Femur (tissue), 1 donor: ENCODE measurements at places on chromosomes 13 and 19.

- DNase-seq: peak; percentile 88
Observed at GRCh38 chr19:42108527-42109389, 23.5 kb downstream of the POU2F2 start.

DNA sequence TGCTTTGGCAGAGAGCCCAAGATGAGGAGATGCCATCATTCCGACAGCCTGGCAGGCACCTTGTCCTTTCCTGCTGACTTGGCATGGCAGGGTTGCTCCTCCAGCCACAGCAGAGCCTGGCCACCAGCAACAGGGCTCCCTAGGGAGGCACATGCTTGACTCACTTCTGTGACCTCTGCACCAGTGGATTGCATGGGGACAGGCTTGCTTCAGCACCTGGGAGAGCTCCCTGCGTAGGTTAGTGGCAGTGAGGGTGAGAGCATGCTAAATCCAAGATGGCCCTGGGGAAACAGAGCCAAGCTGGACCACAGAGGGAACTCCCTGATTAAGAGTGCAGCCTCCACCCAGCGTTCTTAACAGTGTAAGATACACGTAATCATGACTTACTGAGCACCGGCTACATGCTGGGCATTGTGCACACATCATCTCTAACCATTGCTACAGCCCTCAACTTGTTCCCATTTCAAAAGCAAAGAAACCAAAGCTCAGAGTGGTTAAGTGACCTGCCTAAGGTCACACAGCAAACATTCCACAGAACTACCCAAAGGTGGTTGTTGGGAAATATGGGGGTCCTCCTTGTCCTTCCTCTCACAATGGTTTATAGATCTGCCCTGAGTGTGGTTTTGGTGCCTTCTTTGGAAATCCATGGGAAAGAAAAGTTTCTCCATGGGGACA, 116.6 kb upstream of the UQCRFS1 start:
- peak; percentile 44 for DNase-seq

DNA sequence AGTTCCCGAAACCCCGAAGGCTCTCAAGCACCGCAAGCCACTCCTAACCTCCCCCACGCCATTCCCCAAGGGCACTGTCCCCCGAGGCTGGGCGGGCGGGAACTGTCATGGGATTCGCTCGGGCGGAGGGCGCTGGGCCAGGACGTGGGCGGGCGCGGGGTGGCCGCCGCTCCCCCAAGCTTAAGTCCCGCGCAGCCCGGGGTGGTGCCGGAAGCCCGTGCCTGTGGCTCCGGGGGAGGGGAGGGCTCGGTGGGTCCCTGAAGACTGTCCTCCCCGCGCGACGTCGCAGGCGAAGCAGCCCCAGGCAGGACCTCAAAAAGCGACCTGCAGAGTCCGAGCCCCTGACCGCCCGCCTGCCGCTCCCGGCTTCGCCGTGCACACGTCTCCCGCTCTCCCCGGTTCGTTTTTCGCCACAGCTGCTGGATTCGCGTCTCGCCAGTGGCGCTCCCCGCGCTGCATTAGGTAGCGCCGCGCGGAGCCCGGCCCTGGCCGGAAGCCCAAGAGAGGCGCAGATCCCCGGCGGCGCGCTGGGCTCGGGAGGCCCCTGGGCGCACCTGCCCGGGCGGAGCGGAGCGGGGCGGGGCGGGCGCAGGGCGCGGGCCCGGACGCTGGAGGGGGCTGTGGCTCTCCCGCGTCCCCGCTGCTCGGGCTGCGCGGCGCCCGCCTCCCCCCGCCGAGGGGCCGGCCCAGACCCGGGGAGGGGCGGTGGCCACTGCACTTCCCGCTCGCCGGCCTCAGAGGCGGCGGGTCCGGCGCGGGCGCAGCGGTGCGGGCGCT, at the start of gene FARP1:
Gene FARP1 (plus strand): TSS at position 715 of the 777 bp plus-strand sequence. CDS start 70,149 bp downstream, outside the sequence.
- DNase-seq: peak; percentile 86

DNA sequence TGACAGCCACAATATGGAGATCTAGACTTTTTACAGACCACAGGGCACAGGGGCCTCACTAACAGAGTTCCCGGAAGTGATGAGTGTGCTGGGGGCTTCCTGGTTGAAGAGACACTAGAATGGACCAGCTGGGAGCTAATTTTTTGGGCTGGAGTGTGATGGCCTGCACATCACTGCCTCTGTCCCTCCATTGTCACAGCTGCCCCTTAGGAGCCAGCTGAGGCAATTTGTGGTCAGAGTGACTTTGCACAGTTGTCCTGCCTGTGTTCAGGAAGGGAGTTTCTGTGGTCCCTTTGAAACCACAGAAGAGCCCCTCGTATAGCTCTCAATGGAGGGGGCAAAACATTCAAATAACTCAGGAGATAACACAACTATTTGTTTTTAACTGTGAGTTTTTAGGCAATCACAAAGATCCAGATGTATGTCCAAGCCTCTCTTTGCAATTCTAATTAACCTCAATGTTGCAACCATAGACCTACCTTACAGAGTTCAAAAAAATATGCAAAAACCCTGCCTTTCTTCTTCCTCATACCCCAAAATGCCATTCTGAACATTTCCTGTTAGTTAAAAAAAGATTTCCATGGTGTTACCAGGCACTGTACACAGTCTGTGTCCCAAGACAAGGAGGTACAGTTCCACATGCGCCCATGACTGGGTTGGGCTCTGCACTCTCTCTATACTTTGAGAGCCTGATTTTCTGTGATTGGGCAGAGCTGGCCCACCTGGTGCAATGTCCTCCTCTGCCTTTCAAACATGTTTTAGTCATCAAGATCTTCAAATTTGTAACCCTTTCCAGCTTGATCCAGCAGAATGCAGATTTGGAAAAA, 2.4 kb downstream of the ALOX5AP start:
- no peak for DNase-seq

DNA sequence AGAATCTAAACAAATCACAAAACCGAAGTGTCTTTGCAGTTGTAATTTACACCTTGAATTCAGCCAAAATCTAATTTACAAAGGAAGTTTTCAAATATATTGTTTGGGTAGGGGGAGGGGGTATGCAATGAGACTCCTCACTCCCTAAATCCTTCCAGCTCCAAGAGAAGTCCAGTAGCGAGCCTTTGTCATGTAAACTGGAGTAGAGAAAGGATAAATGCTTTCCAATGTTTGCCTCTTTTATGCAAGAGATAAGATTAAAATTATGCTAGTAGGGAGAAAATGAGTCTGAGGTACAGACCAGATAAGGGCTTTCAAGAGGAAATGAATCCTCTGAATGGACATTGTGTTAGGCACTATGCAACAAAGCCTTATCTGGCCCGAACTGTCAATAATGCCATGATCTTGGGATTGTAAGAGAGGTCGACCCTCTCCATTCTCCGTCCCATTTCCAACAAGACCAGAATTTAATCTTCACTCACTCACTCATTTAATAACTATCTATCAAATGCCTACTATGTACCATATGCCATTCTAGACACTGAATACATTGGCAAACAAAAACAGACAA, 199.2 kb downstream of the LACC1 start:
- DNase-seq: no peak

GRCh38 chr13:79711631-79712030, 230.7 kb downstream of the NDFIP2 start:
- no peak for DNase-seq

DNA sequence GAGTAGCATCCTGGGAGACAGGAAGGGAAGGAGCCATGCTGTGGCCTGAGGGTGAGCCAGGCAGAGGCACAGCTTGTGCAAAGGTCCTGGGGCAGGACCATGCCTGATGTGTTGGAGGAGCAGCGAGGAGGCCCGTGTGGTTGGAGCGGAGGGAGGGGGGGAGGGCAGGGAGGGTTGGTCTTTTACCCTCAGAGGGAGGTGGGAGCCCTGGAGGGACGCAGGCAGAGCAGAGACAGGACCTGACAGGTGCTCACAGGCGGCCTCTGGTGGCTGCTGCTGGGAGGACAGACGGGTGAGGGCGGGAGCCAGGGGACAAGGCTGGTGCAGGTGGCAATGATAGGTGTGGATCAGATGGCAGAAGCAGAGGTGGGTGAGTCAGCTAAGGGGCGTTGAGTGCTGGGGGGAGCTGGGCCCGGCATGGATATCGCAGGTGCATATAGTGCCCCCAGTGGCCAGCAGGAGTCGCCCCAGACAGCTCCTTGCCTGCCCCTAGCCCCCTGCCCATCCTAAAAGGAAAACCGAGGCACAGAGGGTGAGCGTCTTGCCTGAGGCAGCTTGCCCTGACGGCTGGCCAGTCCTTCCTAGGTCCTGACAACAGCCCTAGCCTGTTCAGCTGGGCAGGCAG, 9.8 kb upstream of the GNA15 start:
- peak; percentile 56 for DNase-seq

DNA sequence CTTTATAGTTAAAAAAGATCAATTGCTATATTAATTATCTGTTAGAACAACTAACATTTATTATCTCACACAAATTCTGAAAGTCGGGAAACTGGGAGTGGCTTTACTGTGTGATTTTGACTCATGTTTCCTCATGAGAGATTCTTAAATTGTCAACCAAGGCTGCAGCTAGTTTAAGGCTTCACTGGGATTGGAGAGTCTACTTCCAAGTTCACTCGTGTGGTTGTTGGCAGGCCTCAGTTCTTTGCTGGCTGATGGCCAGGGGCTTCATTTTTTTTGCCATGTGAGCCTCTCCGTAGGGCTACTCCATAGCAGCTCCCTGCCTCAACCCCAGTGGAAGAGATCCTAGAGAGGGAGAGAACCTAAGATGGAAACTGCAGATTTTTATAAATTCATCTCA, 24.5 kb upstream of the LPAR6 start:
- peak; percentile 59 for DNase-seq

GRCh38 chr19:8020681-8021080, 15.2 kb upstream of the ELAVL1 start:
- DNase-seq: no peak

DNA sequence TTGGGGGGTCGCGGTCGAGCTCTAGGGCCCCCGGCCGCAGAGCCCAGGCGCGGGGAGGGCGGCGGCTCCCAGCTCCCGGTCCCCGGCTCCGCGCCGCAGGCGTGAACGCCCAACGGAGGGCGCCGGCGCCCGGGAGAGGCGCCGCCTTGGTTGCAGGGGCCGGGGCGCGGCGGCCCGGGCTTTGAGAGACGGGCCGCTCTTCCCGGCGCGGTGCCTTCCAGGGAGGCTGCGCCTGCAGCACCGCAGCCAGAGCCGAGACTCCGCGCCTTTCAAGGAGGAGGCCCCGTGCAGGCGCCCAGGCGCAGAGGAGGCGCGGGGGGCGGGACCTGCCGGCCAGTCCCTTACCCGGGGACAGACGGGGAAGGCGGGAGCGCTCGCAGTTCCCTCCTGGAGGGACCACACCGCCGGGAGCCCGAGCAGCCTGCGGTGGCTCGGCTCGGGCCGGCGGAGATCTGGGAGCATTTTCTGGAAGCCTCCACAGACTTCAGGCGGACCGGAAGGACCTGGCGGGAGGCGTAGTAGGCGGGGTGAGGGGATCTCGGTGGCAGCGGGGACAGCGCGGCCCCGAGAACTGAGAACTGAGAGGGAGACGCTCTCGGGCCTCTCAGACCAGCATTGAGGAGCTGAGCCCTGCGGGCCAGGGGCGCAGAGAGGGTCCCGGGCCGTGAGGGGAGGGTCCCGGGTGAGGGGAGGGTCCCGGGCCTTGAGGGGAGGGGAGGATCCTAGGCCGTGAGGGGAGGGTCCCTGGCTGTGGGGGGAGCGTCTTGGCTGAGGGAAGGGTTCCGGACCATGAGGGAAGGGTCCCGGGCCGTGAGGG, 25.5 kb upstream of the MCF2L start:
- DNase-seq: peak; percentile 71

DNA sequence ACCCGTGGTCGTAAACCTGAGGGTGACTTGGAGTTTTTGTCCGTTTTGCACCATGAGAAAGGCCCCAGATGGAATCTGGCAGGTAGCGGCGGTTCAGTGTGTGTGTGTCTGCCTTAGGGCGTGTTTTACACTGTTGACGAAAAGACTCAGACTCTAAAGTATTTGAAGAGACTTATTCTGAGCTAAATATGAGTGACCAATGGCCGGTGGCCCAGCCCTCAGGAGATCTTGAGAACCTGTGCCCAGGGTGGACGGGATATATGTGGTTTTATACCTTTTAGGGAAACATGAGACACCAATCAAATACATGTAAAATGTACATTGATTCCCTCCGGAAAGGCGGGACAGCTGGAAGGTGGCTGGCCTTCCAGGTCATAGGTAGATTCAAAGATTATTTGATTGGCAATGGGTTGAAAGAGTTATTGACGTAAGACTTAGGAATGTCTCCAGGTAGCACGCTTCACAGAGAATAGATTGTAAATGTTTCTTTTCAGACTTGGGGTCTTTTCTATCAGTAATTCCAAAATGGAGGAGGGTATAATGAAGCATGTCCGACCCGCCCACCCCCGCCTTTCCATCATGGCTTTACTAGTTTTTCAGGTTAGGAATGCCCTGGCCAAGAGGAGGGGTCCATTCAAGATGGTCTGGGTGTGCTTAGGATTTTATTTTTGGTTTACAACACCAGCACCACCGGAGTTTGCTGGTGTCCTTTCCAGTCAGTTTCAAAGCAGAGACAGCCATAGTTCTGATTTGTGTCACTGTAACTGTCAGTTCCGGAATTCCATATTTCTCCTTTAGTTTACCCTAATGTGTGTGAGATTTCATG, 1.0 kb upstream of the ZNF529 start:
- DNase-seq: no peak

GRCh38 chr19:329876-330275, 14.7 kb downstream of the MIER2 start:
- DNase-seq: no peak

DNA sequence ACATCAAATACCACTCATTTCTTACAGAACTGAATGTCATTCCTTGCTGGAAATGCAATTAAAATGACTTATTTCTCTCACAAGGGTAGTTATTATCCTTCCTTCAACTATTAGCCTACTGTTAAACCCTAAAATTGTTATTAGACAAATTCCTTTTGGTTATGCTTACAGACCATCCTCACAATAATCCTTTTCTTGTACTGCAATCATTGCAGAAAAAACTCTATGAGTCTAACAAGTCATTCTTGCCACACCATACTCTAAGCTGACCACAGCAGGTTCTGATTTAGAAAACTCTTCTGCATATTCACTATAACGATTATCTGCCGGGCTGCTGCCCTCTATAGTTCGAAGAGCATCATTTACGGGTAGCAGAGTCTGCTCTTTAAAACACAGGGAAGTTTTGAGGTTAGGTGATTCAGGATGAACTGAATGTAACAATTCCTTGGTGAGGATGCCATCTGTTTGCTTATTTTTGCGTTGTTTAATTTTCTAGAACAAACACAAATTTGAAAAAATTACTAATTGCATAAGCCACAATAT, 38.2 kb downstream of the MTMR6 start:
- no peak for DNase-seq

GRCh38 chr19:2164020-2164998, 576 bp downstream of the DOT1L start:
- no peak for DNase-seq

GRCh38 chr19:41578886-41579285, 2.9 kb downstream of the CEACAM21 start:
- DNase-seq: no peak

- DNase-seq: no peak
Observed at GRCh38 chr13:103033999-103034398, 32.2 kb downstream of the SLC10A2 start.

DNA sequence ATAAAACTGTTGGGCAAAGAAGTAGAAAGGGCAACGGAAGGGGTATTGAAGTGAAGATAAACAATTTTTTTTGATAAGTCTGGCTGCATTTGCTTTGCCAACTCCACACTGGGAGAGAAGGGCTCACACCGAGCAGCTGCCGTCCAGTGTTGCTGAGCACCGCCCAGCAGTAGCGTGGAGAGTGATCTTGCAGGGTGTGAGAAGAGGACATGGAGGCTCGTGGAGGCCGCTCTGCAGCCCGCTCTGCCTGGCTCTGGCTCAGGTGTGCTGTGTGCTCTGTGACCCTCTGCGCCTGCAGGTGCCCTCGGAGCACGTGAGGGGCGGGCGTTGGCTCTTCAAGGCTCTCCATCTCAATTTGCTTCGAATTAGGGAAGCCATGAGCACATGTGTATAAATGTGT, 35.9 kb upstream of the TEX29 start:
- no peak for DNase-seq

GRCh38 chr13:93304134-93304533, 77.5 kb downstream of the GPC6 start:
- no peak for DNase-seq
